Activated T-cell treated with anti-CD3 and anti-CD28 coated beads for 4 hours (primary cell): ENCODE measurements at places on chromosomes 1 and 21.

DNA sequence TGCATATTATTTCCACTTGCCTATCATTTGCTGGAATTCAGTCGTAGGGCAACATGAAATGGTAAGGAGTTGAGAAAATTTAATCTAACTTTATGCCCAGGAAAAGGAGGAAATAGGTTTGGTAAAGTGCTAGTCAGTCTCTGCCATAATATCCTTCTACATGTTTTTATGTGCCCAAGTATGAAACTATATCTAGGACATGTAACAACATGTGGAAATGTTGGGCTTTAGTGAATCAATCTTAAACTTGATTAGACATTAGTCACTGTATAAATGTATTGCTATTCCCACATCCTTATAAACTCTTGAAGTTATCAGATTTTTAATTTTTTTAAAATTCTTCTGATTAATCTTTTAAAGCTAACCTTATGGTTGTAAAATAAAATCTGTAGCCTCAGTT is 204.7 kb upstream of the ZRANB2 start:
- no peak for DNase-seq

- DNase-seq: no peak
Measured at GRCh38 chr1:91381844-91382243, 22.8 kb downstream of the HFM1 start.

DNA sequence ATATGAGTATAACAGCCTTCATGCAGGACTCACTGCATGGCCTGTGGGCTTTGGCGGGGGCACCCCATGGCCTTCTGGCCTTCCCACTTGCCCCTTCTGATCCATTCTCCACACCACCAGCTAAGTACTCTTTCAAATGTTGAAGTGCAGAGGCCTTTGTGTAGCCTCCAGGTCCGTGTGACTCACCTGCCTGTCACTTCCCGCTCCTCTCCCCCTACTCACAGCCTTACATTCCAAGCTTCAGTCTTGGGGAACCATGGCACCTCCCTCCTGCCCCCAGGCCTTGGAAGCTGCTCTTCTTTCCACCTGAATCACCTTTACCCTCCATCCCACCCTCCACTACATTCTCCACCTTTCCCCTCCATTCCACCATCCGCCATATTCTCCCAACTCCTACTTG is 69.6 kb downstream of the PGM1 start:
- no peak for DNase-seq

- no peak for DNase-seq
Measured at GRCh38 chr1:44021156-44021555, 10.1 kb downstream of the SLC6A9 start.

- DNase-seq: no peak
Measured at GRCh38 chr1:70397013-70397412, 14.1 kb upstream of the CTH start.

DNA sequence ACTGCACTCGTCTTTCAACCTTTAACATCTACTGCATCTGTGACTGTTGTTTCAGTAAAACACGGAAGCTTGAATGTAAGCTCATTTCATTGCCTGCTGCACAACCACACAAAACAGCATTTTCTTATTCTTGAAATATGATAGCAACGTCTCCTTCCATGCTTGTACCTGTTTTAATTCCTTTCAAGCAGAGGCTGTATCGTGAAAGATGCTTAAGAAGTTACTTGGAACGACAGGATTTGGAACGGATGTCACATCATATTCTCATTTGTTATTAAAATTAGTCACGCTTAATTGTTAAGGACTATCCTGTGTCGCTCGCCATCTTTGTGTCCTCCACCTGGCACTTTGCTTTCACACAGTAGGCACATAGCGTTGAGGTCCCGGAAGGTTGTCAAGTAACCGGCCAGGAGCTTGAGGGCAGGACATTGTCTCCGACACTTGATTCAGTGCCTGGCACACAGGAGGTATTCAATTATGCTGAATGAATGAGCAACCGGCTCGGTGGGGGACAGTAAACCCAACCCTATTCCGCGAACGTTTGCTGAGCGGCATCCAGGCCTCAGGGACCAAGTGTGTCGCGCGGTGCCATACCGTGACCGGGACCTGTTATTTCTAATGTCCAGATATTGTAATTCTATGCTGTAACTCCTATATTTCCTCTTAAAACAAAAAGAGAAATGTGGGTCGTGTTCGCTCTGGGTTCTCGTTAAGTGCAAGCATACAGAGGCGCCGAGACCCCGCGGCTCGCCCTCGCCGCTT is 499 bp upstream of the SH3GLB1 start:
- DNase-seq: no peak

DNA sequence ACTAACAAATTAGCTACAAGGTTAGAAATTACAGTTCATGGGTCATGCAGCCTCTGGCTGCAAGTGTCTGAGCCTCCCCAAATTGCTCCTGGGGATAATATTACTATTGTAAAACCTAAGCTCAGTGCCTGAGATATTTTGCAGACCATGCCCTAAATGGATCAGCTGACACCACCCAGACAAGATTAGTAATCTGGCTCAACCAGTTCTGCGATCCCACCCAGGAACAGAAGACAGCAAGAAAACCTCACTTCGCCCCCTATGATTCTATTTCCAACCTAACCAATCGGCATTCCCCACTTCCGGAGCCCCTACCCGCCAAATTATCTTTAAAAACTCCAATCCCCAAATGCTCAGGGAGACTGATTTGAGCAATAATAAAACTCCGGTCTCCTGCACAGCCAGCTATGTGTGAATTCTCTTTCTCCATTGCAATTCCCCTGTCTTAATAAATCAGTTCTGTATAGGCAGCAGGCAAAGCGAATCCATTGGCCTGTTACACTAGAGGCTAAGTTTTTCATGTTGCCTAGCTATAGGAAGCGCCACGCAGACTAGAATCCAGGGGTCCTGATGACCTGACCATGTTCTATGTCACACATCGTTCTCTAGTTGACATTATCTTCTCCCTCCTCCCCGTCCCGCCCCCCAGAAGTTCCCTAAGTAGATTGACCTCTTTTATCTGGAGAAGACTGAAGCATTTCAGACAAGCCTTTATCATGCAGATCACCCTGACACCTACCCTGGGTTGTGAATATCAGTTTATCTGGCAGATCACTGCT is 22.4 kb upstream of the ZFYVE9 start:
- DNase-seq: no peak

GRCh38 chr1:219443763-219444162 is 169.1 kb downstream of the ZC3H11B start:
- DNase-seq: no peak

- DNase-seq: no peak
Measured at GRCh38 chr1:200550367-200550766, 70.2 kb downstream of the KIF14 start.

DNA sequence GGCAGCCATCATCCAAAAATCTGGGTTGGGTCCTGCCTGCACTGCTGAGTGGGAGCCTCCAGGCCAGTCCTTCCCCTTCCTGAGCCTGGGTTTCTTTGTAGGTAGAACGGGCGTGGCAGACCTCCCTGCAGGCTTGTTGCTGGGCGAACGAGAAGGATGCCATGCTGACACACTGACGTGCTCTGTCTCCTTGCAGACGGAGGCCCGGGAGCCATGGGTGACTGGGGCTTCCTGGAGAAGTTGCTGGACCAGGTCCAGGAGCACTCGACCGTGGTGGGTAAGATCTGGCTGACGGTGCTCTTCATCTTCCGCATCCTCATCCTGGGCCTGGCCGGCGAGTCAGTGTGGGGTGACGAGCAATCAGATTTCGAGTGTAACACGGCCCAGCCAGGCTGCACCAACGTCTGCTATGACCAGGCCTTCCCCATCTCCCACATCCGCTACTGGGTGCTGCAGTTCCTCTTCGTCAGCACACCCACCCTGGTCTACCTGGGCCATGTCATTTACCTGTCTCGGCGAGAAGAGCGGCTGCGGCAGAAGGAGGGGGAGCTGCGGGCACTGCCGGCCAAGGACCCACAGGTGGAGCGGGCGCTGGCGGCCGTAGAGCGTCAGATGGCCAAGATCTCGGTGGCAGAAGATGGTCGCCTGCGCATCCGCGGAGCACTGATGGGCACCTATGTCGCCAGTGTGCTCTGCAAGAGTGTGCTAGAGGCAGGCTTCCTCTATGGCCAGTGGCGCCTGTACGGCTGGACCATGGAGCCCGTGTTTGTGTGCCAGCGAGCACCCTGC is 1.4 kb downstream of the GJA4 start:
- DNase-seq: no peak

GRCh38 chr1:116983678-116984077 is 17.9 kb upstream of the CD101 start:
- DNase-seq: no peak

- no peak for DNase-seq
Measured at GRCh38 chr1:66351478-66351877, 182.5 kb upstream of the SGIP1 start.

GRCh38 chr1:23400324-23401114 is 24.0 kb downstream of the TCEA3 start:
- no peak for DNase-seq

- no peak for DNase-seq
Measured at GRCh38 chr1:167706363-167706762, 15.4 kb upstream of the MPZL1 start.

DNA sequence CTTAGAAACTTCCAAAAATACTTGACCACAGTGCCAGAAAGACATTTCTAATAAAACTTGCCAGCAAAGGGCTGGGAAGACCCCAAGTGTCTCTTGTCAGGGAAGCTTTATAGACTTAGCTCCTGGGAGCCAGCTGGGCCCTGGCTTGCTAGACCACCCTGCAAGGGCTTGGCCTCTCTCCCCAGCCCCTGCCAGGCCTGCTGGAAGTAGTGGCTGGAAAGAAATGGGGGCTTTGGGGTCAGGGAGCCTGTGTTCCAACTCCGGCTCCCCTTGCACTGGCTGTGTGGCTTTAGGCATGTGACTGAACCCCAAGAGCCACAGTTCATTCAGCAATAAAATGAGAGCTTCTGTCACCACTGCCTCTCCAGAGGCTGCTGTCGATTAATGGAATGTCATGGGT is 31.1 kb downstream of the H3-3A start:
- no peak for DNase-seq

- DNase-seq: no peak
Measured at GRCh38 chr1:201389051-201389450, 10.1 kb downstream of the LAD1 start.

DNA sequence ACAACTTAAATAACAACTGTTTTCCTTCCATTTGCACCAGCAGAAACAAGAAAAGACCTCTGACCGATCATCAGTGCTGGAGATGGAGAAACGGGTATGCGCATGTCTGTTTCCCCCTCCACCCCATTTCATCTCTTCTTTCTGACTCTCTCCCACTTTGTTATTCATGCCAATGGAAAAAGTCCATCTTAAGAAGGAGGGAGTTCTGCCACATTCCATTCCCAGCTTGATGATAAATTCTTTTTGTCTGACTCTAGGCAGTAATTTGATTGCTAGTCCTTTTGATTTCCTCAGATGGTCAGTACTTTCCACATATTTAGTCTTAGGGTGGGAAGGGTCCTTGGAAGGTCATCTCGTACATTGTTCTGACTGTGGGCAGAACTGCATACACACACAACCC is 142.5 kb downstream of the SYT2 start:
- DNase-seq: no peak

GRCh38 chr21:14699433-14700407 is 153.6 kb upstream of the SAMSN1 start:
- no peak for DNase-seq

- no peak for DNase-seq
Measured at GRCh38 chr1:53390261-53390660, 62.4 kb upstream of the LRP8 start.

- DNase-seq: no peak
Measured at GRCh38 chr1:212613440-212614335, 5.1 kb downstream of the ATF3 start.
